ENCODE measurements at places on chromosomes 12 and 14.
A peak's percentile ranks its signal among the peaks of the same experiment; 100 is the strongest.

GRCh38 chr12:79841248-79841877 lies 93.5 kb downstream of the PPP1R12A start:
- DNase-seq = no peak

GRCh38 chr12:12804011-12804410 lies 9.1 kb upstream of the DDX47 start:
- no peak for DNase-seq

- no peak for DNase-seq
Observed at GRCh38 chr14:98137131-98138025, 1134.6 kb downstream of the BCL11B start.

GRCh38 chr12:53739214-53740129 lies 12.2 kb upstream of the CALCOCO1 start:
- DNase-seq = no peak

DNA sequence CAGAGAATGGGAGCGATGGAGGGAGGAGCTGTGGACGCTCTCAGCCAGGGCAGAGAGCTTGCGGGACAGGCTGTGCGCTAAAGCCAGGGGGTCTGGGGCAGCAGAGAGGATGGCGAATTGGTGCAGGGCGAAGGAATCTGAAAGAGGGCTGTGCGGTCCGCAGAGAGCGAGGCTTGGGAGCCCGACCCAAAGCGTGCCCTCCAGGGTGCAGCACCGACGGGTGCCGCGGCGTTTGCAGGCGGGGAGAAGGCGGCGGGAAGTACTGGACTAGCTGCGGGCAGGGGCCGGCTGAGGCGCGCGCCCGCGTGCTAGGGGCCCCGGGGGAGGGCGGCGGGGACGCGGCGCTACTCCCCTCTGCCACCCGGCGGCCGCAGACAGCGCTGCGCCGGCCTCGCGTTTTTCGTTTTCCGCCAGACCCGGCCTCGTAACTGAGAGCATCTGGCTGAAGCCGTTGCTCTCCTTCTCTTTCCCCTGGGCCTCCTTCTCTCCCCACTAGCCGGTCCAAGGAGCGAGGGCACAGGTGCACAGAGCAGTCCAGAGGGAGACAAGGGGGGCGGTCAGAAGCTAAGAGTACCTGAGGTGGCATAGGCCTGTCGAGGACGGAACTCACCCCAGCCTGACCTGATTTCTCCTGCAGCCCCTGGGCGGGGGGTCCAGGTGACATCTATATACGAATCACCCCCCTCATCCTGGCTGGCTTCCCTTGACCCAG lies 24.9 kb downstream of the SLC6A12 start:
- peak; percentile 30 for DNase-seq

Data from activated T-cell treated with anti-CD3 and anti-CD28 coated beads, Interleukin-2, amount 50 U/mL, for 1 hour (primary cell).